A549 treated with GW870086 at 1 μM for 4 hours (cell line): ENCODE measurements at places on chromosomes 3 and 15. TPM values are rescaled to one million over a fixed set of nuclear protein-coding genes. Genes with fewer than 3 reads are reported as not detected.

Gene ARIH2
- total RNA-seq, result 51.7 to 59.8 TPM (median 57.3 TPM) in 5 replicates

Gene ACKR2
- total RNA-seq, result 0.08 to 0.10 TPM in 2 of 5 replicates, not detected in the others

Gene SAMD7
- not detected in 5 replicates for total RNA-seq

Gene EBLN2
- 0.49 to 0.70 TPM (median 0.56 TPM) in 4 of 5 replicates, not detected in the other for total RNA-seq

Gene C3orf49
- total RNA-seq, result not detected in 5 replicates

Gene TMEM212
- total RNA-seq, result not detected in 5 replicates

Gene SHC4
- total RNA-seq, result 0.61 to 1.2 TPM (median 0.80 TPM) in 5 replicates

Gene XRN1
- total RNA-seq, result 3.3 to 4.8 TPM (median 4.7 TPM) in 5 replicates

Gene TUSC7
- total RNA-seq, result not detected in 5 replicates

Gene DPPA2
- total RNA-seq, result not detected in 5 replicates

Gene RASL12
- 0.08 to 0.13 TPM (median 0.10 TPM) in 5 replicates for total RNA-seq

Gene MKRN2OS
- not detected in 5 replicates for total RNA-seq

Gene NR1I2
- not detected in 5 replicates for total RNA-seq

Gene FSTL1
- total RNA-seq, result 50.9 to 70.0 TPM (median 69.0 TPM) in 5 replicates

Gene GMPPB
- 14.9 to 18.9 TPM (median 18.2 TPM) in 5 replicates for total RNA-seq

Gene KCNAB1
- total RNA-seq, result not detected in 5 replicates

Gene HRH1
- total RNA-seq, result 7.8 to 9.8 TPM (median 8.3 TPM) in 5 replicates

Gene GOLGA8T
- 0.86 to 2.2 TPM (median 1.9 TPM) in 5 replicates for total RNA-seq

Gene FOXB1
- not detected in 5 replicates for total RNA-seq

Gene SKOR1
- 0.03 to 0.10 TPM (median 0.05 TPM) in 5 replicates for total RNA-seq

Gene RTP3
- total RNA-seq, result not detected in 5 replicates

Gene CHRNA5
- 30.9 to 35.7 TPM (median 33.6 TPM) in 5 replicates for total RNA-seq

Gene GOLGA6A
- total RNA-seq, result 0.06 to 0.16 TPM (median 0.09 TPM) in 5 replicates

Gene LRTM1
- total RNA-seq, result not detected in 5 replicates

Gene TM2D3
- total RNA-seq, result 29.7 to 33.4 TPM (median 31.0 TPM) in 5 replicates

Gene CCR3
- total RNA-seq, result not detected in 5 replicates

Gene DGKG
- 6.0 to 12.7 TPM (median 8.7 TPM) in 5 replicates for total RNA-seq

Gene SPTBN5
- 0.10 to 0.36 TPM (median 0.16 TPM) in 5 replicates for total RNA-seq

Gene FBXO40
- not detected in 5 replicates for total RNA-seq

Gene BTLA
- total RNA-seq, result not detected in 5 replicates

Gene COMMD4
- 174 to 218 TPM (median 179 TPM) in 5 replicates for total RNA-seq

Gene TLR9
- total RNA-seq, result 0.09 TPM in 1 of 5 replicates, not detected in the others

Gene XPC
- total RNA-seq, result 22.8 to 32.5 TPM (median 30.7 TPM) in 5 replicates

Gene RASGRF1
- total RNA-seq, result 0.10 to 0.36 TPM (median 0.30 TPM) in 5 replicates

Gene TRPM1
- total RNA-seq, result not detected in 5 replicates

Gene TM6SF1
- total RNA-seq, result 0.09 to 0.35 TPM (median 0.11 TPM) in 4 of 5 replicates, not detected in the other

Gene AQR
- 23.9 to 34.9 TPM (median 34.4 TPM) in 5 replicates for total RNA-seq

Gene COL8A1
- total RNA-seq, result not detected in 5 replicates

Gene PLA2G4E
- total RNA-seq, result not detected in 5 replicates

Gene EPHA3
- not detected in 5 replicates for total RNA-seq

Gene CCDC50
- total RNA-seq, result 22.5 to 29.2 TPM (median 27.7 TPM) in 5 replicates

Gene GOLGA6L7
- not detected in 5 replicates for total RNA-seq

Gene DAPK2
- total RNA-seq, result 4.2 to 5.4 TPM (median 4.8 TPM) in 5 replicates

Gene PLA1A
- 0.11 to 0.56 TPM (median 0.44 TPM) in 5 replicates for total RNA-seq

Gene IL12A
- total RNA-seq, result 0.61 to 1.2 TPM (median 0.98 TPM) in 5 replicates

Gene ZDHHC19
- total RNA-seq, result 0.52 TPM in 1 of 5 replicates, not detected in the others

Gene ITPKA
- total RNA-seq, result 7.4 to 9.3 TPM (median 9.1 TPM) in 5 replicates

Gene GALNT15
- total RNA-seq, result 0.05 to 0.10 TPM (median 0.07 TPM) in 4 of 5 replicates, not detected in the other
